Left kidney (tissue), 8 donors: ENCODE measurements at places on chromosomes 1 and 21. TPM values are rescaled to one million over a fixed set of nuclear protein-coding genes. Genes with fewer than 3 reads are reported as not detected.

The F5 gene
- polyA plus RNA-seq: 5.7 TPM

The BCAR3 gene
- polyA plus RNA-seq: 26.6 TPM

DNA sequence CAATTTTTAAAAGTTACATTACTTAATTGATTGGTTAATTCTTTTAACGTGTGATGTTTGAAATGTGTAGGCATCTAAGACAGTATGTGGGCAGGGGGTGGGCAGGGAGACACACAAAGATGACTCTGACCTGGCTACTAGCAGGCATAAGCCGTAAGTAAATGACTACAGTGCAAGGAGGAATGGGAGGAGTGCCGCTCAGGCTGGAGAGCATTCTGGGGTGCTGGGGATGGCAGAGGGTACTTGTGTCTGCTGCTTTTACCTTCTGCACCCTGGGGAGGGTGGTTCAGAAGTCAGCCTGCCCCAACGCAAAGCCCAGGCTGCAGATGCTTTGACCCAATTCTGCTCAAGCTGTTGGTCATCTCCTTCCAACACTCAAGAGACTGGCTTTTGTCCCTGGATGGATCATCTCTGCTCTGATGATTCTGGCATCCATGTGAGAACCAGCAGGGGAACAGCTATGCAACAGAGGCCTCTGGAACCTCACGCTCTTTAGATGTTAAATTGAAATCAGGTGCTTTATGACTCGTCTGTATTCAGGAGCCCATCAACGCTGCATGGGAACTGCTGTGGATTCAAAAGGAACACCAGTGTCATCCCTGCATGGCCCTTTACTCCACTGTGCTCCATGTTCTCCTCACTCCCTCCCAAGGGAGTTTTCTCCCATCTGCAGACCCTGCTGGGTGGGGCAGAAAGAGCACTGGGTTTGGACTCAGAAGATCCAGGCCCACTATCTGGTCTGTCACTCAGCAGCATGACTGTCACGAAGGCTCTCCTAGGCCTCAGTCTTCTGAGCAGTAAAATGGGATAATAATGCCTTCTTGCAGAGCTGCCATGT lies 78.8 kb downstream of the FAM78B start:
- DNase-seq: no peak

- no peak for DNase-seq
These were observed 39.8 kb upstream of the SELENON start for GRCh38 chr1:25760122-25760719.

- DNase-seq: no peak
These were observed 15.6 kb downstream of the ALPL start for GRCh38 chr1:21524686-21525339.

- DNase-seq: no peak
These were observed 11.5 kb upstream of the LRRC47 start for GRCh38 chr1:3807769-3808168.

The NPR1 gene
- polyA plus RNA-seq: 61.2 TPM

GRCh38 chr1:239815074-239815473 lies 276.6 kb upstream of the FMN2 start:
- no peak for DNase-seq
